T-helper 22 cell (primary cell): ENCODE measurements at places on chromosomes 13 and 19.

GRCh38 chr19:4971424-4971793 lies 2.5 kb downstream of the KDM4B start:
- DNase-seq: no peak

DNA sequence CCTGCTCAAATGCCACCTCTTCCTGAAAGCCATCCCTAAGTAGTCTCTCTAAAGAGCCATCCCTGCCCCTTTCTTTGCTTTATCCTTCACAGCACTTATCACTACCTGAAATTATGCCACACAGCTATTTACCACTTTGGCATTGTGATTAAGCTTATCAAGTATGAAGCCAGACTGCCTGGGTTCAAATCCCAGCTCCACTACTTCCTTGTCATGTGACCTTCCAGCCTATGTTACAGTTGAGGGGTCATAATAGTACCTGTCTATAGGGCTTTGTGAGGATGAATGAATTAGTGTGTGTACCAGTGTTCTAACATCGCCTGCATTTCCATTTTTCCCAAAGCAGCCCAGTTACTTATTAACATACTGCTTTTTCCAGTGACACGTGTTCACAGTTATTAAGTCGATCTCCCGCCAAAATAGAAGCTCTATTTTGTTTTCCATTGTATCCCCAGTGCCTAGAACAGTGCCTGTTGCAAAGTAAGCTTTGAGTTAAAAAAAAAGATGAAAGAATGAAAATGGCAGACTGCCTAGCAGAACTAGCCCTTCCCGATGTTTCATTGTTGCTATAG lies 32.8 kb downstream of the ZSWIM9 start:
- DNase-seq: no peak

DNA sequence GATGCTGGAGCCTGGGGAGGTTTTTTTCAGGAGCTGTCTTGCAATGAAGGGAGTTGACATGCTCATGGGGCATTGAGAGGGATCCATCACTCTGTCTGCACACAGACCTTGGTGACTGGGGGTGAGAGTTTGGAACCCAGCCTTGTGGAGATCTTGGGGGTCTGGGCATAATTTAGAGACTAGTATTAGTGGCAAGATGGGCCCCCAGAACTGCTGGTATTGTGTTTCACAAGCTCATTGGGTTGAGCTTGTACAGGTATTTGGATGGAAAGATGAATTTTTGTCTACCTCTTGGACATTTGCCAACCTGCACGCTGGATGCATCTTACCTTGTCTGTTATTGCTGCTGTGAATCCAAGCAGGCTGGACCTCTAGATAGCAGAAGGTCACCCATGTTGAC lies at the start of gene OR2Z1:
Gene OR2Z1 (plus strand): TSS at position 301 of the 400 bp plus-strand sequence. CDS start 9,395 bp downstream, outside the sequence.
- DNase-seq: no peak

GRCh38 chr13:50535050-50535449 lies 308.4 kb downstream of the DLEU7 start:
- no peak for DNase-seq

- no peak for DNase-seq
These were observed 22.6 kb downstream of the KLF5 start for GRCh38 chr13:73081256-73081915.

DNA sequence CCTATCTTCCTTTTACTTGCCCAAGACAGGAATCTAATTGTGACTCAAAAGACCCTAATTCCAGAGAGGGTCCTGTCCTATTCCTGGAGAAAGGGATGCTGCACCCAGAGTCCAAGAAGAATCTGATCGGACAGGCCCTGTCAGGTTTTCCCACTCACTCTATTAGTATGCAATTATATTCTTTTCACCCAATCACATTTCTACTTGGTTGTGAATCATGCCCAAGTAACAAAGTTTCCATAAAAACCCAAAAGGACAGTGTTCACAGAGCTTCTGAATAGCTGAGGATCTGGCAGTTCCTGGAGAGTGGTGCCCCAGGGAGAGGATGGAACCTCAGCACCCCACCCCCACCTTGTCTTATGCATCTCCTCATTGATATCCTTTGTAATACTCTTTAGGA lies 135.3 kb upstream of the SLITRK5 start:
- no peak for DNase-seq

DNA sequence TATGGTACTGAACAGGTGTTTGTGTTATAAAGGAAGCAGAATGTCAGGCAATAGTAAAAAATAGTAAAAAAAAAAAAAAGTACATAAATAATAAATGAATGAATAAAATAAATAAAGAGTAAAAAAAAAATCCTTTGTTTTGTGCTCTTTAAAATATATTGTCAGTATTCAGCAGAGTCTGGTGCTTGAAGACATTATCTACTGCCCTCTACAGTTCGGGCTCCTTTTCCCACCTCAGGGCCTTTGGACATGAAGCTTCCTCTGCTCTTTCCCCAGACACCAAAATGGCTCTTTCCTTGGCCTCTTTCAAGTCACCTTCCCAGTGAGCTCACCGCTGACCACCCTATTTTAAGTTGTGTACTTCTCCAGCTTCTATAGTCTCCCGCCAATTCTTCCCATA lies 137.5 kb downstream of the TNFRSF19 start:
- no peak for DNase-seq

DNA sequence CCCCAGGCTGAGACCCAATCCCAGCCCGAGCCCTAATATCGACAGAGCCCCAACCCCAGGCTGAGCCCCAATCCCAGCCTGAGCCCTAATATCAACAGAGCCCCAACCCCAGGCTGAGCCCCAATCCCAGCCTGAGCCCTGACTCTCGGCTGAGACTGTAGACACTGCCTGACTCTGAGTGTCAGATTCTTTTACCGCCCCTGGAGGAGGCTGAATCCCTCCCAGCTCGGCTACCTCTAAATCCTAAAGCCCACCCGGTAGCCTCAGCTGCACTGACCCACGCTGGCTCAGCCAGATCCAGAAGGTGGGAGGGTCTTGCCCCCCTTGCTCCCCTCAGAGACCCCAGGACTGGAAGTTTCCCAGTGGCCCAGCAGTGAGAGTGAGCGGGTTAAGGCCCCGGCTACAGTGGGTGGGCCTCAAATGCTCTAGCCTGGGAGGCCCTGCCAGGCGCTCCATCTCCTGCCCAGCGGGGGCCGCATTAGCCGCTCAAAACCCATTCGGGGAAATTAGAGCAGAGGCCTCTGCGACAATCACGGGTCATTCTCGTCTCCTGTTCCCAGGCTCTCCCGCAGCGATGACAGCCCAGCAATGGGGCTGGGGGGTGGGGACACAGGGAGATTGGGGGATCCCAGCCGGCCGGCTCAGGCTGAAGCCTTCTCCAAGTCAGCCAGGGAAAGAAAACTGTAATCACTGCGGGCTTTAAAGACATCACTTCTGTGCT lies 43.8 kb downstream of the ZNRF4 start:
- DNase-seq: no peak

GRCh38 chr13:24511019-24511815 lies 1.4 kb downstream of the PARP4 start:
- DNase-seq: no peak

GRCh38 chr13:94705081-94706030 lies 7.0 kb downstream of the SOX21 start:
- DNase-seq: no peak

DNA sequence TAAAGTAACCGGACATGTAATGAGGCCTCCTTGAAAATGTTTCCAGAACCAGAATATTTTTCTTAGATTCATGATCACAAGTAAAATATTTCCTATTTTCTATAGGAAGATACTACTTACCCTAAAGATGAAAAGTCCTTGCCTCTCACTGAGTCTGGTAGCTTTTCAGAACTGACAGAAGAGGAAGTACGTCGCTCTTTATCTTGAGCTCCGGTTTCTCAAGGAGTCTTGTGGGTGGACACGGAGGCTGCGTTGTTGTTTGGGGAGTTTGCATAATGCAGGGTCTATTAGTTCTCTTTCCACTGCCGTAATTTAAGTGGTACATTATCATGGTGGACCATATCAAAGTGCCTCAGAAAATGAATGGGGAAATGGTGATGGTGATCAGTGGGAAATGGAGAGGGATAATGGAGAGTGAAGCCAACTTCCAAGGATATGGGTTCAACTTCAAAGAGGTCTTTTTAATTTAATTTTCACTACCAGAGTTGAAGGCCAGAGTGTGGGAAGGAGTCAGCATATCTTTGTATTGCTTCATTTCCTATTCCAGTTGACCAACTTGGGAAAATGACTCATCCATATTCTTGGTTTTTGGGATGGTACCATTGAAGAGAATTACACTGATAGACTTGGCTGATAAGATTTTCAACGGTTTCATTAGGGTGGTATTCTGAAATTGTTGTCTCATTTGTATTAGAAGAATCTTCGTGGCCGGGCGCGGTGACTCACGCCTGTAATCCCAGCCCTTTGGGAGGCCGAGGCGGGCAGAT lies 23.4 kb downstream of the MBD3L2B start:
- DNase-seq: no peak

DNA sequence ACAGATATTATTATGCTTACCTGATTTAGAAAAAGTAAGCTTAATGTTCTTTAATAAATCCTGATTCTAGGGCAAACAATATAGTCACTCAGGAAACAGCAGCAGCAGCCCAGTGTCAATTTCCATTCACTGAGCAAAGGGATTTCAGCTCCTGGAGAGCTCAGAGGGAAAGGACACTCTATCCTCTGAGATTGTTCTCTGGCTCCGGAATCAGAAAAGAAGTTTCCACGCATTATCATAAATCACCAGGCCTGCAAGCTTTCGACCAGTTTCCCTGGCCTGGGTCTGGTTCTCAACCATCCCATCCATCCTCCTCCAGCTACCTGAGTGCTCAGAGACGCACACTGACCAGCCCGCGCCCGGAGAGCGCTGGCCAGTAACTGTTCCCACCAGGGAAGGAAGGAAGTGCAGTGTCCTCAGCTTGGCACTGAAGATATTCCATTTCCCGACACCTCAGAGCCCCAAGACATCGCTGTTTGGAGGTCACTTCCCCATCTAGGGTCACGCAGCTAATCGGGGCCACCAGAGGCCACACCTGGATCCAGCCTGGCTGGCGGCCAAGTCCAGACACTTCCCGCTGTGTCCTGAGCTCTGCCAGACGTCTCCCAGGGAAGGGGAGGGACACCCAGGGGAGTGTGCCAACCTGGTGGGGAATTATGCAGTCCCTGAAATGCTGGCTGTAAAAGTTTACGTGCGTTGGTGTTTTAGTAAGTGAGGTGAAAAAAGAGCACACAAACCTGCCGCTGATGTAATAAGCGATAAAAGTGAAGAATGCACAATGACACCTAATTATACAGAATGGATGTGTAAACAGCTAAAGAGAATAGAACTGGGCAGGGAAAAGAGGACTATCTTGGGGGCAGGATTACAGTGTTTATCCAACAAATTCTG lies 29.1 kb downstream of the EPS15L1 start:
- DNase-seq: no peak

DNA sequence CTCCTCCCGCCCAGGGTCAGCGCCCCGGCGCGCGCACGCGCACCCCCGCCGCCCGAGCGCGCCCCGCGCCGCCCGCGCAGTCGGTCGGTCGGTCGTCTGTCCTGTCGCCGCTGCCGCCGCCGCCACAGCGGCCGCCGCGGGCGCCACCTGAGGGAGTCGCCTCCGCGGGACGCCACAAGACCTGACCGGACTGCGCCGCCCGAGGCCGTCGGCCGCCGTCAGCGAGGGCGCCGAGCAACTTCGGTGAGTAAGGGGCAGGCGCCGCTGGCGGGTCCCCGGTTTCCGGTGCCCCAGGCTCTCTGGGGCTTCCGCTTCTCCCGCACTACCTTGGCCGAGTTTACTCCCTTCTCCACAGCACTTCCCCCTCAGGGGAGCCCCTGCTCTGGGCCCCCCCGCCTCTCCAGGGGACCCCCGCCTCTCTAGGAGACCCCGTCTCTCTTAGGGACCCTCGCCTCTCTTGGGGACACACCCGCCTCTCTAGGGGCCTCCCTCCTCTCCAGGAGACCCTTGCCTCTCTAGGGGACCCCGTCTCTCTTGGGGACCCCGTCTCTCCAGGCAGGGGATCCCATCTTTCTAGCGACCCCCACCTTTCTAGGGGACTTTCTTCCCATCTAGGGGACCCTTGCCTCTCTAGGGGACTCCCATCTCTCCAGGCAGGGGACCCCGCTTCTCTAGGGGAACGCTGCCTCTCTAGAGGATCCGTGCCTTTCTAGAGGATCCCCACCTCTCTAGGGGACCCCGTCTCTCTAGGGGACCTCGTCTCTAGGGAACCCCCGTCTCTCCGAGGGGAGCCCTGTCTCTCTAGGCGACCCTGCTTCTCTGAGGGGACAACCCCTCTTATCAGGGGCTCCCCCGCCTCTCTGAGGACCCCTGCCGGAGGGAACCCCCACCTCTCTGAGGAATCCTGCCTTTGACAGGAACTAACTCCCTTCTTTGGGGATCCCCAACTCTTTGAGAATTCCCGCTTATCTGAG lies 19.3 kb upstream of the GATAD2A start:
- DNase-seq: no peak

DNA sequence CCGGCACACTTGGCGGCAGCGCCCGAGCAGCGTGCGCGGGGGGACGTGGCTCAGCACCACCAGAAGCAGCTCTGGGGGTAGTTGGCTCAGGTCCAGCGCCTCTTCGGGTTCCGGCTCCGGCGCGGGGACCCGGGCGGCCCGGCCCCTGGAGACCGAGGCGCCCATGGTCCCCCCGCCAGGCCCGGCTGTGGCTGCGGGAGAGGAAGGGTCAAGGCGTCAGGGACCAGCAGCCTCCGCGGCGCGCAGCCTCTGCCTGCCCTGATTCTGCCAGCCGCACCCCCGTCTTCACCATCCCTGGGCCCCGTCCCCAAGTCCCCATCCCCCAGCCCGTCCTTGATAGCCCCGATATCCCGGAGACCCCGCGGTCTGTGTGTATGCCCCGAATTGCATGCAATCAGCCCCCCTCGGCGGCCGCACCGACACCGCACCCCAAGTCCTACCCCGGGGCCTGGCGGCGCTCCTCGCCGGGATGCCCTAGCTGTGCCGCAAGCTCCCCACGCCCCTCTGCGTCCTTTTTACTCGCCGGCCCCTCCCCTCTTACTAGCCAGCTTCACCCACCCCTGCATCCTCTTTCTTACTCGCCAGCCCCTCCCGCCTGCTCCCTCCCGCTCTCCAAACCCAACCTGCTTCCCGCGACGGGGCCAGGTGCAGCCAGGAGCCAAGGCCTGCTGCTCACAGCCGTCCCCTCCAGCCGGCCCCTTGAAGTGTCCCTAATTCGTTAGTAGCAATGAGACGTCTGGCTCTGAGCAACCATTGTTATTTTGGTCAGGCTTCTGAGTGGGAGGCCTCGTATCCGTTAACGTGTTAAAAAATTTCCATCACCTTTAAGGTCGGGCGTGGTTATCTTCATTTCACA lies at the start of gene FBXO27:
Gene FBXO27 (minus strand): TSS at position 487 of the 856 bp plus-strand sequence. CDS start 322 bp downstream, at position 165.
- DNase-seq: no peak

GRCh38 chr19:9801976-9802375 lies 16.9 kb downstream of the FBXL12 start:
- no peak for DNase-seq

GRCh38 chr13:112113851-112114250 lies 46.9 kb downstream of the SOX1 start:
- DNase-seq: no peak

DNA sequence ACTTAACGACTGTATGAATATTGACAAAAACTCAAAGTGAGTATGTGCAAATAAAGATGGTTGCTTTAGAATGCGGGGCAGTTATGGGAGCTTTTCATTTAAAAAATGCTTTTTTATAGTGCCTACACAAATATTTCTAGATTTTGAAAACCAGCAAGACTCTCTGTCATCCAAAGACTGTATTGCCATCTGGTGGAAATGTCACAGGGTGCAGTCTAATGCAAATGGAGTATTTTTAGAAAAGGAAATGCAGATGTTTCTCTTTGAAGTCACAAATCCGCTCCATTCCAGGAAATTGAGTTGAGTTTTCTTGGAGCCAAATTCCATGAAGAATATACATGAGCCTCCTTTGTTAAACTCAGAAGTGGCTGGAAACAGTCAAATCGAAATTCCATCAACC lies 2.3 kb upstream of the C1QTNF9B start:
- no peak for DNase-seq
